NCI-H1048 (cell line): ENCODE measurements at places on chromosomes 5 and 9.

DNA sequence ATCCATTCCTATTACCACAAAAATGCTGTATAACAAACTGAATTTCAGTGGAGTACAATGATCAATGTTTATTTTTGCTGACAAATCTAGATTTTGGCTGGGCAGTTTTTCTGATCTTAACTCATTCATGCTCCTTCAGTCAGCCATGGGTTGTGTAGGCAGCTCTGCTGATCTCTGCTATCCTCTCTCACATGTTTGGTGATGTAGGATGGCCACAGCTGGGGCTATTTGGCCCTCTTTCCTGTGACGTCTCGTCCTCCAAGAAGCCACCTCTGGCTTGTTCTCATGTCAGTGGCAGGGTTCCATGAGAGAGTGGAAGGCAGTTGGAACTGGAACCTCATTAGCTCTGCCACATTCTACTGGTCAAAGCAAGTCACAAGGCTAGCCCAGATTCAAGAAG, 8.9 kb downstream of the NLN start:
- no peak for DNase-seq

DNA sequence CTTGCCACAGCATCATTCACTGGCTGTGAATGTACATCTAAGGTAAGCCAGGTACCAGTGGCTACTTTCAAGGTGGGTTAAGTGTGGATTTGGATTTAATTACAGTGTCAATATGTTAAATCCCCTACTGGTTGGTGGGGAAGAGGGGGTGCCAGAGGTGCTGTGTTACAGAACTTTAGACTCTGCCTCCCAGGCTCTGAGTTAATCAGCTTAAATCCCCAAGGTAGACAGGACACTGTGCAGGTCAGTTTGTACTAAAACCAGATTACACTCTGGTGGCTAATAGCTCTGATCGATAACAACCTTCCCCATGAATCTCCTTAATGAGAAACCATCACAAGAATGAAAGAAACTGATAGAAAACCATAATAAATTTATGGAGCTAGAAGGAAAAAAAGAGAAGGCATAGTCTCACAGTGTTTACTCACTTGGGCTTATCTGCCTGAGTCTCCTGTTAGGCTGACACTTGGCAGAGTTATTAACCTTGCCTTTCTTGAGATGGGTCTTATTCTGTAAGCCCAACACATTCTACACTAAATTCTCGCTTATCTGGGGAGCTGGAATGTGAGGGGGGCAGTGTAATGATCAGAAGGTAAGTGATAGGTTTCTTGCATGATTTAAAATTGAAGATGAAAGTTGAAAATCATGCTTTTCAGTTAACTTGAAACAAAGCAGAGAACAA, 106.8 kb downstream of the LMNB1 start:
- DNase-seq: no peak

DNA sequence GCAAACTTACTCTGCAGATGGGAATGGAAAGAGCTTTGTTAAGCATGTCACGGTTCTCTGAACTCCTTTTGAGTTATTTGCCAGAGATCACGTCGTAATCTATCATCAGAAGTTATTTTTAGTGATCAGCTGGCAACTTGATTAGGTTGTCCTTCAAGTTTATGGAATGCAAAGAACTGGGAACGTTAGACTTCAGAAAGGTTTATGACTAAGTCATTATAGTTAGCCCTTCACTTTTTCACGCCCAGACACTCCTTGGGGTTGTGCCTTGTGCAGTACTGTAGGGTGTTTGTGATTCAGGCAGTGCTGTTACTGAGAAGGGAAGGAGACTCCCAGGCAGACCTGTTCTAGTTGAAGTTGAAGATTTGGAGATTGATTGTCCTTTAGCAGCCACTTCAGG, 26.8 kb upstream of the PHF2 start:
- no peak for DNase-seq

- no peak for DNase-seq
Measured at GRCh38 chr9:124137009-124137943, 120.5 kb upstream of the NEK6 start.

- no peak for DNase-seq
Measured at GRCh38 chr9:120100595-120100994, 479.4 kb downstream of the CDK5RAP2 start.

GRCh38 chr5:148846930-148847329, 20.5 kb downstream of the ADRB2 start:
- DNase-seq: no peak

GRCh38 chr9:75532233-75533050, 358.0 kb upstream of the PCSK5 start:
- DNase-seq: no peak

- DNase-seq: no peak
Measured at GRCh38 chr5:136057401-136058038, 28.7 kb downstream of the TGFBI start.

DNA sequence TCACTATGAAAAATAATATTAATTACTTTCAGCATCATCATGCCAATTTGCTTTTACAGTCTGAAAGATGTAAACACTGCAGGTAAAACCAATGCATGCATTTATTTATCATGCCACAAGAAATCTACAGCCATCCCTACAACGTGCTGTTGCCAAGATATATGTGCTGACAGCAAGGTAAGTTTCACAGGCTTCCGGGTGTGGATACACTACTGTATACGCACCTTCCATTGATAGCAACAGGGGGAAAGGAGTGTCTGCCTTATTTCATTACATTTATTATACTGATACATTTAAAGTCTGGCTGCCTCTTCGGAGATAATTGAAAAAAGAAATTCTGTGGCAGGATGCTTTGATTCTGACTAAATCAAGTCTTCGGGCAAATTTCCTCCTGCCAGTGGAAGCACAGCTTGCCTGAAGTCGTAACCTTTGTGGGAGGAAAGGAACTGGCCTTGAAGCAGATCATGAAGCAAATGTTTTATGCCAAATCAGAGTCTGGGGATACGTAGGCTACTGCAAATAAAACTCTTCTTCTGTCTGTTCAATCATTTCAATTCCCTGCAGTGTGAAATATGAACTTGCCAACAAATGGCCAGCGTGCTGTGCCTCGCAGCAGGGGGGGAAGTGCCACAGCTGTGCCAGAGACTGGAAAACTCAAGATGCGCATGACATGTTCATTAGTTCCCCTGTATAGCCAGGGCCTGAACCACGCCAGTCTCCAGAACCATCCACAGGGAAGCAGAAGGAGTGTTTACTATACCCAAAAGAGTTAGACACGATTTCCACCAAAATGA, 268.1 kb downstream of the EFNA5 start:
- DNase-seq: no peak

- no peak for DNase-seq
Measured at GRCh38 chr9:3751125-3751758, 225.4 kb upstream of the RFX3 start.

GRCh38 chr9:93709600-93710369, 133.4 kb downstream of the PHF2 start:
- DNase-seq: no peak

DNA sequence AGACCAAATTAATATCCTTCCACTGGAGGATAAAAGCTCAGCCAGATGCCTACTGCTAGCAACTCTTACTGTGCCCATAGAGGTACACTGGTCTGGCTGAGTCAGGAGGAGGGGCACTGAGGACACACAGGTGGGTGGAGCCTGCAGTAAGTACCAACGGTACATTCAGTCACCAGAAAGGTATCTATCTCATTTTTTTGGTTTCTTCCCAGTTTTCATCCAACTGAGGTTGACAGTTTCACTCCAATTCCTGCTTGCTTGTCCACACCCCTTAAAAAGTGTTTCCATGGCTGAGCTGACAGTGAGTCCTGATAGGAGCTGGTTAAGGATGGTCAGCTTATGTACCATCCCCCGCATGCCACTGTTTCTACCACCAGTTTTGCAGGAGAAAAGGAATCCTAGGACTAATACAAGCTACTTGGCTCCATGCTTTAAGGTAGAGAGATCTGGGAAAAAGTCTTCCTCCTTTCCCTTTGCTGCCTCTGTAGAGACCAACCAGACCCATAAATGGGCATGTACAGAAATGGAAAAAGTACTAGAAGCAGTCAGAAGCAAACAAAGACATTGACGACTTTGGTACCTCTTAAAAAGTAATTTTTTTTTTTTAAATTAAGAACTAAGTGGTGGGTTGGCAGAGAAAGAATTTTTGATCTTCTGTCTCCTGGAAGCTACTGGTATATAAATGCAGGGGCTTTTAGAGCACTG, 3.2 kb downstream of the ELL2 start:
- DNase-seq: no peak

DNA sequence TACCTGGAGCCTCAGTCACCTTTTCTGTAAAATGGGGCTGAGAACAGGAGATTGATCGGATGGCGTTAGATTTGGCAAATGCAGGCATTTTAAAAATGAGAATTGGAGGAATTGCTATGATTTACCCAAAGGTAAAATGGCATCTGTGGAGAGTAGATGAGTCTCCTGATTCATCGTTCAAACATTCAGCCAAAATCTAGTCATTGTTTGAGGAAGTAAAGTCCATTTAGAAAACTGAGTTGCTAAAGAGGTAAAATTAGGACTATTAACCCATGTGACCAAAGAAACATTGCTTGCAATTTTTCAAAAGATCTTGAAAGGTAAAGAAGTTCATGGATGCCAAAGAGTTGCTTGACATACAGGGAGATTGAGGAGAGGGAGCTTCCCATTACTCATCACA, 69.7 kb downstream of the ZNF462 start:
- DNase-seq: no peak

DNA sequence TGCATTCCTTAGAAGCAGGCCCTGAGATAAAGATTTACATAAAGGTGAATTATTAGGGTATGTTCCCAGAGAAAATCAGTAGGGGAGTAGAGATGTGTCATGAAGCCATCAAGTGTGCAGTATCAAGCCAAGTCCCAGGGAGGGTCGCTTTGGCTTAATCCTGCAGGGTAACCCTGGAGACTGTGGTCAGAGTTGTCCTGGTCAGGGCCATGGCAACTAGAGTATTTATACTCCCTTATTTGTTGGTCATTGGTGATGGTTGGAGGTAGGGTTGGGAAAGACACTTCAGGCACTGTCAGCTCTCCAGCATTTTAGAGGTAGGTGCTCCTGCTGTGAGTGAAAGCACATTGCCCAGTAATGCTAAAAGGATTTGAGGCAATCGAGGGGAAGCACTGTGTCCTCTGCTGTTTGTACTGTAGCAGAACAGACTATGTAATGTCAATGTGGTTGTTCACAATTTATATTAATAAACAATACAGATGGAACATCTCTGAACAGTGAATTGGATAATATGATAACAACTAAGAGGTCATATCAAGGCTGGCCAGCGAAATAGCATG, 108.9 kb downstream of the GDNF start:
- no peak for DNase-seq

DNA sequence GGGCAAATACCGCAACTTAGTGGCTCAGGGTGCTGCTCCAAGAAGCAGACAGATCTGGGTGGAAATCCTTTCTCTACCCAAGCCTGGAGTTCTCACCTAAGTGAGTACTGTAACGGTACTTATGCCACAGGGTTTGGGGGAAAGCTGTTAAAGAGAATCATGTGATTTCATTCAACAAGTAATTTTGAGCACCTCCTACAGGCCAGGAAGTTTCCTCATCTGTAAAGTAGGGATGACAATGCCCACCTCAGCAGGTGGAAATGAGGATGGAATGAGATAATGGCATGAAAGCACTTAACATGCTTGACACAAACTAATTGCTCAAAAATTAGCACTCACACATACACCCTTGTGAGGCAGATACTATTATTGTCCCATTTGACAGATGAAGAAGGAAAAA, 114.1 kb downstream of the JAKMIP2 start:
- DNase-seq: no peak

- no peak for DNase-seq
Measured at GRCh38 chr9:6014670-6015270, 654 bp downstream of the RANBP6 start.

GRCh38 chr9:136854842-136855460, 2.8 kb downstream of the MAMDC4 start:
- no peak for DNase-seq

DNA sequence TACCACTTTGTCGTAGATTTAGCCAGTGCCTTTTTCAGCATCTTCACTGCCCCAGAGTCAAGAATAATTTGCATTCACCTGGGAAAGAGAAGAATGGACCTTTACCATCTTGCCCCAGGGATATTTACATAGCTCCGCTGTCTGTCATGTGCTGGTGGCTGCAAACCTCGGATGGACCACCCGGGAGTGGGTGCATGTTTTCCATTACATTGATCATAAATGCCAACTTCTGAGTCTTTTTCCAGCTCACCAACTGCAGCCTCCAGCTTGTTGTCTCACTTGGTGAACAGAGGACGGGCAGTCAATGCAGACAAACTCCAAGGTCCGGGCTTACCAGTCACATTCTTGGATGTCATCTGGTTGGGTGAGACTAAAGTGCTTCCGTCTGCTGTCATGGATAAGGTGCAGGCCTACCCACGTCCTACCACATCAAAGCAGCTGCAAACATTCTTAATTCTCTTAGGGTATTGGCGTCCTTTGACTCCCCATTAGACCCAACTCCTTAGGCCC, 155.8 kb upstream of the APC start:
- no peak for DNase-seq

- DNase-seq: no peak
Measured at GRCh38 chr9:136567651-136568287, 21.9 kb upstream of the NOTCH1 start.

DNA sequence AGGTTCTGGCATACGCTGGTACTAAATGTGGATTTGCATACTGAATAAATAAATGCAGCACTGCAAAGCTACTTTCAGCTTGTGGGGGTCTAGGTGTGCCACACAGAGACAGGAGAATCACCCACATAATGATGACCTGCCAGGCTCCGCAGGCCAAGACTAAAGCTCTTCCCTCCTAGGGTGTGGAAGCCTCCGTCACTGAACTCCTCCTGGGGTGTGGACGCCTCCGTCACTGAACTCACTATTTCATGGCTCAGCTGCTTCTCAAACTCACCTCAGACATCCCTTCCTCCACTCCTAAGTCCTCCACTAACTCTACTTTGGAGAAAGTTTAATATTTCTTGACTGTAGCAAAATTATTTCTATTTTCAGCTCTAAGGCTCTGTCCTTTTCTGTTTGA, 65.3 kb upstream of the GOLPH3 start:
- DNase-seq: no peak

DNA sequence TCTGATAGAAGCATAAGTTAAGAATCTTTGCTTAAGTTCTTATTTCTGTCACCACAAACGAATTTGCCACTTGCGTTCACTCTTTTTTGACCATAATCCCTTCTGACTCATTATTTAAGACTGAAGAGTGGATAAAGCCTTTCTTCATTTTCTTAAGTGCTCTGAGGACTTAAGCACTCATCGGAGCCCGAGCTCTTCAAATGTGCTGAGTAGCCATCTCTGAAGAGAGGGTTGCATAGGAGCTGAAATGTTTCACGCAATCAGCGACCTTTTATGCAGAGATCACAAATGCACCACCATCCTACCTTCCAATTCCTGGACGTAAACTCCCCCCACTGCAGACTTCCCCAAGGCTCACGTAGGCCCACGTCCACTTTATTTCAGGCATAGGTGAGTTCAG, 699.2 kb downstream of the IRX1 start:
- DNase-seq: no peak

DNA sequence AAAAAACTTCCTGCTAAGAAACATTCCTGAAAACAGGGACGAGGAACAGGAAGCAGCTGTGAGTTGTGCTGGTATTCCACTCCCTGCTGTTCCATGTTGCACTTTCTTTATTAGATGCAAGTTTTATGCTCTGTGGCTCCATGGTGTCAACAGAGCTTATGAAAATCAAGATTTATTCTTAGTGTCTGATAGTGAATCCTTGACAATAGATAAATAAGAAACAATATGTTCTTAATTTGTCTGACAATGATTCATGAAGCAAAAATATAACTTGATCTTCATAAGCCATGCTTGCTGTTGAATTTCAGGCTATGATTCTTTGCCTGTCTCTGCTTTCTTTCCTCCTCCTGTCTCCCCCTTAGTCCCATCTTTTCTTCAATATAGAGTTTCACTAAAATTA, 119.6 kb downstream of the DROSHA start:
- DNase-seq: no peak

- no peak for DNase-seq
Measured at GRCh38 chr9:95753762-95754465, 121.6 kb upstream of the ERCC6L2 start.
